Eye (tissue), 1 donor: ENCODE measurements at places on chromosomes 12 and 14.

DNA sequence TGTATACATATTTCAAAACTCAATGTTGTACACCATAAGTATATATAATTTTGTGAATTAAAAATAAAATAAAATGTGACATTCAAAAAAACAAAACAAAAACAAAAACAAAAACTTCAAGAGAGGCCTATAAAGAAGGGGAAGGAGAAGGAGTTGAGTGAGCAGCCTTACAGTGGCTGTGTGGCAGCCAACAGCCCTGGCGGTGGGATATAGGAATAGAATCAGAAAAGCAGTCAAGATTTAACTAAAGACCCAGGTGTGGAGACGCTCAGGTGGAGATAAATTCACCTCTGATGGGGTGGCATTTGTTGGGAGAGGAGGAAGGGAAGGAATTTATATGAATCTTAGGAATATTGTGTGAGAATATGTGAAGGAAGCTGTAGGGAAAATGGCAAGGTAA is 41.8 kb upstream of the E2F7 start:
- no peak for DNase-seq

DNA sequence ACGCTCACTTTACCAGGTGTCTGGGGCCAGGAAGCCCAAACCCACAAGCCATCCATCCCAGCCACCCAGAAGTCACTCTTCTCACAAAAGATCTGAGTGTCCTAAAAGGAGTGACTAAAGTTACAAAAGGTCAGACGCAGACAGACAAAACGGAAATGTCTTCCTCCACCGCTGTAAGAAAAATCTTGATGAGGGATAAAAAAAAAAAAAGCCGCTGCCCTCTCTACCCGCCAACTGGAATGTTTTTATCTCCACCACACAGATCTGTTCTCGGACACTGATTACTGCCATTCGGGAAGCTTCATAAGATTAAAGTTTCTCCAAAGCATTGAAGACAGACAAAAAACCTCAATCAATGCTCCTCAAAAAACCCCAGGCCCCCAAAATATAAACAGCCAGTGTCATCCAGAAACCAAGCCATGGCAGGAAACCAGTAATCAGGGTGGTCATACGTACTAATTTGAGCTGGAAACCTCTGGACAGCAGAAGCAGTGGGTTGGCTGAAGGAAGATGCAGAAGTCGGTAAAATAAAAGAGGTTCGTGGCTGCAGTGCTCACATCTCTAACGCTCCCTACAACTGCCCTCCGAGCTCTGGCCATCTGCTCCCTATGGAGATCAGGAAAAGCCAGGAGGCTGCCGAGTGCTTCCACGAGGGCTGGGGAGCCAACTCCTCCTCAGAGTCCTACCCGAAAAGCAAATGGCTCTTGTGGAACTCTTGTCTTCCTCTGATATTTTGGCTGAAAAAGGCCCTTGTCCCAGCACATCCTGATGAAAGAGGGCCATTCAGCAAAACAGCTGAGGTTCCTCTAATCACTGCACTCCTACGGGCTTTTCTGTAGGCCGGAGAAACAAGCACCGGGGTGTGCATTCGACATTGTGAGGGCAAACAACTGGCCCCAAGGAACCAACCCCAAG is 30.3 kb downstream of the SSH1 start:
- peak; percentile 37 for DNase-seq

GRCh38 chr12:14076538-14076937 is 95.1 kb upstream of the GRIN2B start:
- no peak for DNase-seq

GRCh38 chr14:90412058-90412457 is 15.2 kb downstream of the CALM1 start:
- no peak for DNase-seq

DNA sequence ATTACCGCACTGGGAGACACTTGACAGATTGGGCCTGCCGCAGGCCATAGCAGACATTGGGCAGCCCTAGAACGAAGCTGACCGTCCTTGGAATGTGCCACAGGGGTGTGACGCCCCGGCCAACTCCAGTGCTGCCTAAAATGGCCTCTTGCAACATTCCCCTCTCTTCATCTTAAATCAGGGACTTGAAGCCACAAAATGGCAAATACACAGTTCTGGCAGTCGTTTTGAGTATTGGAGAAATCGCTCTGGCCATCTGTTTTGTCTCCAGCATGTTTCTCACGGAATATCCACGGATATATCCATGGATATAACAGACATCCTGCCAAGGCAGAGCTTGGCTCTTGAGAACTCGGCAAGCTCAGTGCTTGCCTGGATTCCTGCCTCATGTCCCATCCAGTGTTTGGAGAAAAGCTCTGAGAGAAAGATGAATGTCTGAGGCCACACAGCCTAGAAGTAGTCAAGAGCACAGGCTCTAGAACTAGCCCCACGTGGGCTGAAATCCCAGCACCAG is 158.4 kb downstream of the CHST11 start:
- no peak for DNase-seq

DNA sequence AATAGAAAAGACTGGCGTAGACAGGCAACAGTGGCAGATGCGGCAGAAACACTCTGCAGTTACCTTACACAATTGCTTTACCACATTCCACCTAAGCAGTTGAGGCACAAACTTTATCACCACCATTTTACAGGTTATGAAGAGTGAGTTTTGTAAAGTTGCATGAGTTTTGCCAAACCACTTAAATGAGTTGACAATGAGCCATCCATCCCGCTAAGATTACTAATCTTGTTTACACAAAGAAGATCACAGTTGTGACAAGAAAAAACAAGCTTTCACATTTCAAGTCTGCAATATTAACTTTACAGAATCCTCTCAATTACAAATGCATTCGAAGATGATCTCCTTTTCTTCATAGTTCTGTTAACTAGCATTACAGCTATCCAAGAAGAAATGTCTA is 1.8 kb downstream of the TMCC3 start:
- DNase-seq, result no peak

GRCh38 chr14:72549854-72550253 is 344.0 kb downstream of the DPF3 start:
- DNase-seq, result no peak

- peak; percentile 53 for DNase-seq
Measured at GRCh38 chr12:54217774-54218241, 29.0 kb upstream of the SMUG1 start.
